ENCODE measurements at places on chromosomes 1 and 21. TPM values are rescaled to one million over a fixed set of nuclear protein-coding genes. Genes with fewer than 3 reads are reported as not detected.

- H3K4me3 ChIP-seq: no peak overlapping the region
- no peaks in the 10 kb centered on the region for H3K27me3 ChIP-seq
- peak; percentile 51 for DNase-seq
Observed at GRCh38 chr1:154198756-154199562, 7.1 kb upstream of the TPM3 start.

DNA sequence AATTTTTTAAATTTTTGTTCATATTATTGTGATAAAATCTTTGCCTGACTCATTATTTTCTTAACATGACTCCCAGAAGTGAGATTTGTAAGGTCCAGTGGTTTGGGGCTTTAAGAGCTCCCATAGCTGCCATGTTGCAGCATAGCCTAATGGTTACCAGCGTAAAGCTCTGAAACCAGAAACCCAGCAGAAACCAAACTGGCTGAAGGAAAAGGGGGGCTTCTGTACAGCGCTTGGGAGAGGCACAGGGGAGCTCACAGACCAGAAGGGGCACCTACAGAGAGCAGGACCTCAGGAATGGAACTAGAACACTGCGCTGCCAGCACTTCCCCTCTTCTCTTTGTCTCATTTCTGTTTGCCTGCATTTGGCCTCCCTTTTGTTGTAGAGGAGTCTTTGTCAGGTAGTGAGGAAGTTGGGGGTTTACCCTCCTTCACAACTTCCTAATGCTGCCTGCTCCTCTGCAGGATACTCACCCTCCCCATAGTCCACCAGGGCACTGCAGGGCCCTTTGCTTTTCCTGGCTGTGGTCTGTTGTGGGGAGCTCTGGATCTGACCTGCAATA lies 2.6 kb upstream of the PYCR2 start:
- H3K4me1 ChIP-seq: peaks cover 5% of the 10 kb centered on the region
- no peak for DNase-seq
- no peaks in the 10 kb centered on the region for H3K27me3 ChIP-seq
- peaks cover 9% of the 10 kb centered on the region for H3K36me3 ChIP-seq
- no peak overlapping the region for H3K4me3 ChIP-seq

- peak; percentile 76 for DNase-seq
- H3K4me1 ChIP-seq: no peaks in the 10 kb centered on the region
- H3K27me3 ChIP-seq: no peaks in the 10 kb centered on the region
- no peaks in the 10 kb centered on the region for H3K36me3 ChIP-seq
- H3K27ac ChIP-seq: no peak overlapping the region
Observed at GRCh38 chr1:12034381-12034801, 15.1 kb downstream of the MIIP start.

DNA sequence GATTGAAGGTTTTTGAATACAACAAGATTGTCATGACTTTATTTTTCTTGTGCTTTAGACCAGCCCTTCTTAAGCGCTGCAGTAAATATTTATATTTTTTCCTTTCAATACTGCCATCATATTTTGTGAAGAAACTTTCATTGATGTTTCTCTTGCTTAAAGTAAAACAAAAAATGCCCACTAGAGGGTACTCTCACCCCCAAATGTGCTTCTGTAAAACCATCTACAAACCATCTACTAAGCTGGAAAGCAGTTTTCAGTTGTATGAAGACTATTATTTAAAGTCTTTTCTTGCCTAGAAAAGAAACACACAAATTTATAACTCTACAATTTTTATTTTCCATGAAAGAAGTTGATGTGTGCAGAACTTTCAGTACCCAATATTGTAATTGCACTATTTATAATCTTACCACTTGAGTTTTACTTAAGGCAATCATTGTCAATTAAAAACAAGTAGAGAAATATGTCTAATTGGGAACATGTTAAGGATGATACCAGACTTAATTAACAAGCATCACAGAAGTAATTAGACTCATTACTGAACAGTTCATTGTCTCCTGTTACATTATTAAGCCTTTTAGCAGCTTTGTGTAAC lies 10.7 kb downstream of the LEPR start:
- no peaks in the 10 kb centered on the region for H3K27me3 ChIP-seq
- peak; percentile 73 for DNase-seq
- H3K4me3 ChIP-seq: no peak overlapping the region
- peaks cover 26% of the 10 kb centered on the region for H3K36me3 ChIP-seq
- no peak overlapping the region for H3K27ac ChIP-seq

- H3K27ac ChIP-seq: no peak overlapping the region
- H3K36me3 ChIP-seq: no peaks in the 10 kb centered on the region
- no peak overlapping the region for H3K4me3 ChIP-seq
- H3K4me1 ChIP-seq: no peaks in the 10 kb centered on the region
Observed at GRCh38 chr21:45064618-45065399, 9.6 kb upstream of the ADARB1 start.

DNA sequence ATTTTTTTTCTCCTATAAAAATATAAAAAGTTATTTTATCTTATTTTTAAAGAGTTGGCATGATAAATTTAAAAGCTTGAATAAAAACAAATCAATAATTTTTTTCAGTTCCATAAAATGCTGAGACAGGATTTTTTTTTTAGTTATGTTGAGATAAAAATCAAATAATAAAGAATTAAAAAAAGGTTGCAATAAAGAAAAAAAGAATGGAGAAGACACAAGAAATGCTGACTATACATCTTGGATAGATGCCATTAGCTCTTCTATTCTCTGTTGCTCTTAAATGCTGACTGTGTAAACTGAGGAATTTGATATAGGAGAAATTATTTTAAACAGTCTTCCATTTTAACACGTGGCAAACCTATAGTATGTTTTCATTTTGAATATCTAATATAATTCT lies 2298.5 kb downstream of the MRPL39 start:
- H3K27me3 ChIP-seq: no peaks in the 10 kb centered on the region
- DNase-seq: no peak
- no peaks in the 10 kb centered on the region for H3K36me3 ChIP-seq
- no peaks in the 10 kb centered on the region for H3K4me1 ChIP-seq

- H3K27ac ChIP-seq: no peak overlapping the region
- H3K4me3 ChIP-seq: no peak overlapping the region
- H3K4me1 ChIP-seq: peaks cover 3% of the 10 kb centered on the region
- peaks cover 2% of the 10 kb centered on the region for H3K36me3 ChIP-seq
Observed at GRCh38 chr1:162568802-162569201, 7.3 kb downstream of the UAP1 start.

DNA sequence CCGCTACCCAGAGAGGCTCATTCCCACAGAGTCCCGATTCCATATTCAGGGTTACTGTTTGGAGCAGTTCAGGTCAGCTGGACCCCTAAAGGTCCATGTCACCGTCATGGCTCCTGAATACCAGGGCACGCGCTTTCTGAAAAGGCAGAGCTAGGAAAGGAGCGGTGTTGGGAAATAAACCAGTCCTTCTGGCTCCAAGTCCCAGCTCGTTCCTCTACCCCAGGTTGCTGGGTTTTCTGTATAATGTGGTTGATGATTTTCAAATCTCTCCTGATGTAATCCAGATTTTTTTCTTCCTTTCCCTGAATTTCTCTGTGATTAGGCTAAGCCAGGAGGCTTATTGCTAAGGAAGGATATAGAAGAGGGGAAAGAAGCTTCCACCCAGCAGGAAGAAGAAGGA lies 14.0 kb upstream of the PKP1 start:
- no peaks in the 10 kb centered on the region for H3K4me1 ChIP-seq
- DNase-seq: no peak
- no peaks in the 10 kb centered on the region for H3K36me3 ChIP-seq
- H3K4me3 ChIP-seq: no peak overlapping the region

DNA sequence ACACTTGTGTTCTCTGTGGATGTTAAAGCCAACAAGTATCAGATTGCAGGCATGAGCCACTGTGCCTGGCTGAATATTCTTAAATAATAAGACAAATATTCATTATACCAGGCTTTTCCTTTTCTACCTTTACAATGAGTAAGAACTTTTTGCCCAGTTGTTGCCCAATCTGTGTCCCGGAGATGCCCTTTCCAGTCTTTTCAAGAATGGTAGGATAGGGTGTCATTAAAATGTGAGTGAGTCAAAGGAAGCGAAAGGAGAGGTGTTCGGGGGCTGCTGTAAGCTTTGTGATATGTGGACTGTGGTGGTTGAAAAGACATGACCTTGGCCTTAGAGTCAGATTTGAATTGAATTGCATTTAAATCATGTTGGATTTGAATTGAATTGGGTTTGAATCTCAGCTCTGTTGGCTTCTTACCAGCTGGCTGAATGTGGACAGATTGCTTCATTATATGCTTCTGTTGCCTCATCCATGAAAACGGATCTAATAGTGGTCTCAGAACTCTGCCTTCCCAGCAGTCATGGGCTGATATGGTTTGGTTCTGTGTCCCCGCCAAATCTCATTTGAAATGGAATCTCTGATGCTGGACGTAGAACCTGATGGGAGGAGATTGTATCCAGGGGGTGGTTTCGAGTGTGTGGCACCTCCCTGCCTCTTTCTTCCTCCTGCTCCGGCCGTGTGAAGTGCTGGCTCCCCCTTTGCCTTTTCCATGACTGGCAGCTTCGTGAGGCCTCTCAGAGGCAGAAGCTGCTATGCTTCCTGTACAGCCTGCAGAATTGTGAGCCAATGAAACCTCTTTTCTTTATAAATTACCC lies 22.7 kb upstream of the AADACL3 start:
- H3K4me1 ChIP-seq: no peaks in the 10 kb centered on the region
- no peaks in the 10 kb centered on the region for H3K27me3 ChIP-seq
- no peak overlapping the region for H3K27ac ChIP-seq
- DNase-seq: peak; percentile 90
- H3K4me3 ChIP-seq: no peak overlapping the region

GRCh38 chr1:39360731-39361130 lies 130.7 kb upstream of the BMP8A start:
- peaks cover 47% of the 10 kb centered on the region for H3K36me3 ChIP-seq
- no peak for DNase-seq
- peaks cover 2% of the 10 kb centered on the region for H3K4me1 ChIP-seq
- no peak overlapping the region for H3K4me3 ChIP-seq

GRCh38 chr1:42745851-42746250 lies 5.8 kb upstream of the CLDN19 start:
- no peak for DNase-seq
- no peaks in the 10 kb centered on the region for H3K4me1 ChIP-seq
- H3K4me3 ChIP-seq: no peak overlapping the region
- H3K27ac ChIP-seq: no peak overlapping the region

DNA sequence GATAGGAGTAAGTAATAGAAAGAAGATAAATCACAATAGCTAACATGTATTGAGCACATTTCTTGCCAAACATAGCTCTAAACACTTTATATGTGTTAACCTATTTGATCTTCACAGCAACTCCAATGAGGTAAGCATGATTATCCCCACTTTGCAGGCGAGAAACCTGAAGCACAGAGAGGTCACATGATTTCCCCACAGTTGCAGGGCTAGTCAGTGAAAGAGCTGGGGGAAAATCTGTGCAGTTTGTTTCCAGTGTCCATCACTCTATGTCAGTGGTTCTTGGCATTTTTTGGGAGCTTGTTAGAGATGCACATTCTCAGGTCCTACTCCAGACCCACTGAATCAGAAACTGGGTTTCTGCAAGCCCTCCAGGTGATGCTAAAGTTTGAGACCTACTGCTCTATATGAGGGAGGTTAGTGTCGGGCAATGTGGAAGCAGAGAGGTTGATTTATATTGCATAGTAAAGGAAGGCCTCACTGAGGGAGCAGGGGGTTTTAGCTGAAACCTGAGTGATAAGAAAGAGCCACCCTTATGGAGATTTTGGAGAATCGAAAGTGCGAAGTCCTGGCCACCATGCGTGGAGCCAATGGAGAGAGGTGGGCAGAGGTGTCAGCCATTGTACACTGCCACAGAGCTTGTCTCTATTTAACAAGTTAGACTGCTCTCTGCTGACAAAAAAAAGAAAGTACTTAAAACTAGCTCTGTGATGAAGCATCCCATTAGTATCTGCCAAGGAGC lies 20.9 kb downstream of the MCOLN3 start:
- no peaks in the 10 kb centered on the region for H3K27me3 ChIP-seq
- H3K27ac ChIP-seq: peak overlapping the region; percentile 7
- H3K4me3 ChIP-seq: no peak overlapping the region
- peak; percentile 18 for DNase-seq
- H3K36me3 ChIP-seq: no peaks in the 10 kb centered on the region
- no peaks in the 10 kb centered on the region for H3K4me1 ChIP-seq

DNA sequence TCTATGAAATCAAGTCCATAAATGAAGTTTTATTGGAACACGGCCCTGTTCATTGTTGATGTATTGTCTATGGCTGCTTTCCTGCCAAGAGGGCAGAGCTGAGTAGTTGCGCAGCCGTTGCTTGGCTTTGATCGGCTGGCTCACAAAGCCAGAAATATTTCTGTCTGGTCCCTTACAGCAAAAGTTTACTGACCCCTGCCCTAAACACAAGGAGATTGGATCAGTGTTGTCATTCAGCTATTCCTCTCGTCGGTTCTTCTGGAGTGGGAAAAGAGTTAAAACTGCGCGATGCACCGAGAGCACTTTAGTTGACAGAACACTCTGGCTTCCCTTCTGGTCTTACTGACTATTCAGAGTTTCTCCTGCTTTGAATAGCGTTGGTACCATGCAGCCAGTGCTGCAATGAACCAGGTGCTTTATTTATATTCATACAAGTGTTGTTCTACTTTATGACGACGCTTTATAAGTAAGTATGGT lies 868 bp downstream of the ZBTB40 start:
- H3K36me3 ChIP-seq: no peaks in the 10 kb centered on the region
- H3K27ac ChIP-seq: peak overlapping the region; percentile 94
- H3K4me1 ChIP-seq: peaks cover 27% of the 10 kb centered on the region
- no peaks in the 10 kb centered on the region for H3K27me3 ChIP-seq
- DNase-seq: no peak

DNA sequence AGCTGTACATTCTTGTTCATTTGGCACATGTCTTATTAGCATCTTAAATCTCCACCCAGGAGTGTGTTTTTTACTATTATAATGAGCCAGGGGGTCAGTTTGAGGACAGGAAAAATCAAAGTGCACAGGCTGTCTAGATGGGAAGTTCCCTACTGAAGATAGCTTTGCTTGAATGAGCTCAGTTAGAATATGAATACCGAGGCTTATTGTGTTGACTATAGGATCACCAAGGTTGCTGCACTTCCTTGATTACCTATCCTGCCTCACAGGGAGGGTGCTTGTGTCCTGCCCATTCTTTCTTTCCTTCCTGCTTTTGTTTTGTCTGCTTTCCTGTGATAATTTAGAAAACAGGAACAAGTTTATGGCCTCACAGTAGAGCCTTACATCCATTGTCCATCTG lies 16.3 kb downstream of the PHGDH start:
- no peaks in the 10 kb centered on the region for H3K4me1 ChIP-seq
- H3K36me3 ChIP-seq: peaks cover 21% of the 10 kb centered on the region
- no peak for DNase-seq
- no peak overlapping the region for H3K4me3 ChIP-seq
- H3K27ac ChIP-seq: no peak overlapping the region

- H3K27ac ChIP-seq: no peak overlapping the region
- no peaks in the 10 kb centered on the region for H3K36me3 ChIP-seq
- DNase-seq: no peak
- H3K4me1 ChIP-seq: peaks cover 3% of the 10 kb centered on the region
- no peaks in the 10 kb centered on the region for H3K27me3 ChIP-seq
Observed at GRCh38 chr1:162625679-162626078, 6.6 kb upstream of the DDR2 start.

The OSCP1 gene
- total RNA-seq: 31.4 TPM

The C4BPA gene
- 158 TPM for total RNA-seq

The DYNLT4 gene
- total RNA-seq: 1.7 TPM

The GORAB gene
- total RNA-seq: 17.3 TPM
